ENCODE measurements at places on chromosomes 16 and 17. TPM values are rescaled to one million over a fixed set of nuclear protein-coding genes. Genes with fewer than 3 reads are reported as not detected.
A peak's percentile ranks its signal among the peaks of the same experiment; 100 is the strongest.

DNA sequence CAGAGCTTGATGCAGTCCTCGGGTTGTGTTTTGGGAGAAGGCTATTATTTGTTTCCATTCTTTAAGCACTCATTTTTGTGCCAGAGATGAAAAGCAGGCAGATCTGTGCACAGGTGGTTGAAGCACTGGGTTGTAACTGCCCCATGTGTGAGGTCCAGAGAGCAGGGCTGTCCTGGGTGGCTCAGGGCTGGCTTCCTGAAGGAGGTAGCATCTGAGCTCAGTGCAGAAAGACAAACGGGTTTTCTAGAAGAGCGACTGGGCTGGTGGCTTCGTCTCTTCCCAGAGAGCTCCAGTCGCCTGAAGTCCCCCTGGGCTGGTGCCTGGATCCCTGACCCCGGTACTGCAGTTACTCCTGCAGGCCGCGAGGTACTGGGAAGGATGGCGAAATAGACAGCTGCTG lies 274.0 kb downstream of the SNX29 start:
- DNase-seq = no peak

GRCh38 chr16:25568991-25569390 lies 122.8 kb upstream of the HS3ST4 start:
- DNase-seq = no peak

- DNase-seq = no peak
Observed at GRCh38 chr16:85302018-85302847, 190.0 kb upstream of the CIBAR2 start.

DNA sequence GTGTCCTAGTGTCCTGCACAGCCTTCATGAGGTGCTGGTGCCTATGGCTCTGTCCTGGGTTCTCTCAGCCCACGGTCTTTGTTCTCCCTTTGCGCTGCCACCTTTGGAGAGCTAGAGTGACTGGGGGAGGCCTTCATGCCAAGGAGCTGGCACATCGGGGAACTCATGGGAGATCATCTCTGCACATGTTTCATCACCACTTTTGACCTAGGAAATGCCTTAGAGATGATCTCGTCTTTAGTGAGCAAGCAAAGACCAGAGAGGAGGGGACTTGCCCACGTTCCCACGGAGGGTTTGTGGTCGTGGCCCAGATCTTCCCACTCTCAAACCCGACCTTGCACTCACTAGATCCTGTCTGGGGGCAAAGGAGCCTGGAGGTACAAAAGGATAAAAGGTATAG lies 23.5 kb downstream of the TBX4 start:
- no peak for DNase-seq

DNA sequence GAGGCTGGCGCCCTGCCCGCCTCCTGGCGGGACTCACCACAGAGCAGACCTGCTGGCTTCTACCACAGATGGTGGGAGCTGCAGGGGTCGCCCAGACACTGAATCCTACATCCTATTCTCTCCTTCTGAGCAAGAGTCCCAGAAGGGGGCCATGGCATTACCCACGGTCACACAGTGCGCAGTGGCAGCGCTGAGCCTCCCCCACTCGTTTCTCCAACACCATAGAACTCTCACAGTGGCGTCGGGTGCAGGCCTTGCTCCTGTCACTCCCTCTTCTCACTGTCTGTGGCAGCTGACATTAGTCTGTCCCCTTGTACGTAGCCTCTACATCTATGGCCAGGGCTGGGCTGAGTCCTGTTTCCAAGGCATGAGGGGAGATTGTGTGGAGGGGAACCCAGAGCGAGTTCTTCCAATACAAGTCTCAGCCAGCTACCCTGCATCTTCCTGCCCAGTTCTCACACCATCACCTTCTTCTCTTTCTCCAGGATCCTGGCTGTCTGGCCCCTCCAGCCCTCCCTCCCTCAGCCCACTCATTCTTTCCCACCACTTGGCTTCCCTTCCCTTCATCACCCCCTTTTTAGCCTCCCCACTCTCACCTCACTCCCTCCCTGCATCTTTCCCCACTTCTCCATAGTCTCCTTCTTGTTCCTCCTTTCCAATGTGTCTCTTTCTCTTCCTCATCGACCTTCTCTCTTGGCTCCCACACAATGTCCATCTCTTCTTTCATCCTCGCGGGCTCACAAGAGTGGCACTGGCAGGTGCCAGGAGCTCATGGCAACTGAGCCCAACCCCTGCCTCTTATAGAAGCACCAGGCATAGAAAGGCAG lies 5.9 kb downstream of the UBTF start:
- no peak for DNase-seq

DNA sequence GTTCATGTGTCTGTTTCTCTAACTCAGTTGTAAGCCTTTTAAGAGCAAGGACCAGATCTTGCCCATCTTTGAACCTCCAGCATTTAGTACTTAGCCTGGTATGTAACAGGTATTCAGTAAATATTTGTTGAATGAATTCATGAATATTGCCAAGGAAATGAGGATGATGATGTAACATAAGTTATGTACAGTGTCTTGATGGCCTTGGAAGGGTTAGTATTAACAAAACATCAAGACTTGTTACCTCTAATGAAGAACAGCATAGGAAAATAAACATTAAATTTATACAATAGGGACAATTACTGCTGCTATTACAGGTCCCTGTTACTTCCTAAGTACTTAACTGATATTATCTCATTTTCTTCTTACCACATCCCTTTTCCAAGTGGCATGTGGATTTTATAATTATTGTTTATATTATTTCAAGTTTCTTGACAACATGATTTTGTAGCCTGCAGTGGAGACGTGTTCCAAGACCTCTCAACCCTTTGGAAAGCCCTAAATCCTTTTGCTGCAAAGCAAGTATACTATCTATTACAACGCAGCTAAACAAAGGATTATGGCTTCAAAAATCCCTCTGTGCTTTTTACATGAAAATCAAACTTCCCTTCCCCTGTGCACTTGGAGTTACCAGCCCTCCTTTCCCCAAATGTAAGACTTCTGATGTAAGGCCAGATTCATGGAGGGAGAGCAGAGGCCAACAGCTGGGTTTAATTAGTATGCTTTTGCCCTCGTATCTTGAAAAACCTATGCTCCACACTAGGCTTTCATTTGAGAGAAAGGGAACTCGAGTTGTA lies 77.4 kb upstream of the SMIM36 start:
- DNase-seq = peak; percentile 54

- DNase-seq = no peak
Observed at GRCh38 chr16:67718668-67719047, 458 bp downstream of the GFOD2 start.

DNA sequence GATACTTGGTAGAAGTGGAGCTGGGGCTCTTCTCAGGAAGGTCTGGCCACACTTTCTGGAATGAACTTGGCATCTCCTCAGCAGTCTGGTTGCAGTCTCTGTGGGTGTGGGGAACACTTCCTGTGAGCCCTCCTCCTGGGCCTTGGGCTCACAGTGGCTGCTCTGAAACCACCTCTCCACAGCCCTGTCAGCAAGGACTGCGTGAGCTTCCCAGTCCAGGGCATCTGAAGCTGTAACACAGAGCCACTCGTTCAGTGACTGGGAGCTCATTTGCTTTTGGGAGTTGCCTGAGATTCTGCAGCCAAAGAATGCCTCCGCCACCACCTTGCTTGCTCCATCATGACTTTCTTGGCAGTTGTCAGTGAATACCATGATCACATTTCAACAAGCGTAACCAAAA lies 60.0 kb downstream of the CLEC16A start:
- DNase-seq = no peak

DNA sequence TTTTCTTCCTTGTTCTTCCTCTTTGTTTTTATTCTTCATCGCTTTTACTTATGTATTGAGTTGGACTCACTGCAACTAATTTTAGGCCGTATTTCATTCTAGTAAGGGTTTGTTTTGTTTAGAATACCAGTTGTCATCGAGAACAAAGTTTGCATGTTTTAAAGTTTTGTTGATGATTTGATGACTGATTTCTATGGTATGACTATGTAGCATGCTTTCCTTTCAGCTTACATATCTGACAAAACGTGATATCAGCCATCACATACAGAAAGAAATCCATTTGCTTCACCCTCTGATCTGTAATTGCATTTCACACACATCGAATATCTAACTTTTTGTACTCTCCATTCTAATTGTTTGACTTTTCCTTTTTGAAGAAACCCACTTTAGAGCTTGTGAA lies 4.0 kb downstream of the PRKCA start:
- no peak for DNase-seq

- no peak for DNase-seq
Observed at GRCh38 chr17:64443086-64443760, 5.7 kb upstream of the MILR1 start.

GRCh38 chr16:68596266-68596665 lies 48.8 kb upstream of the CDH3 start:
- no peak for DNase-seq

GRCh38 chr17:40179923-40180659 lies 2.8 kb downstream of the RAPGEFL1 start:
- no peak for DNase-seq

DNA sequence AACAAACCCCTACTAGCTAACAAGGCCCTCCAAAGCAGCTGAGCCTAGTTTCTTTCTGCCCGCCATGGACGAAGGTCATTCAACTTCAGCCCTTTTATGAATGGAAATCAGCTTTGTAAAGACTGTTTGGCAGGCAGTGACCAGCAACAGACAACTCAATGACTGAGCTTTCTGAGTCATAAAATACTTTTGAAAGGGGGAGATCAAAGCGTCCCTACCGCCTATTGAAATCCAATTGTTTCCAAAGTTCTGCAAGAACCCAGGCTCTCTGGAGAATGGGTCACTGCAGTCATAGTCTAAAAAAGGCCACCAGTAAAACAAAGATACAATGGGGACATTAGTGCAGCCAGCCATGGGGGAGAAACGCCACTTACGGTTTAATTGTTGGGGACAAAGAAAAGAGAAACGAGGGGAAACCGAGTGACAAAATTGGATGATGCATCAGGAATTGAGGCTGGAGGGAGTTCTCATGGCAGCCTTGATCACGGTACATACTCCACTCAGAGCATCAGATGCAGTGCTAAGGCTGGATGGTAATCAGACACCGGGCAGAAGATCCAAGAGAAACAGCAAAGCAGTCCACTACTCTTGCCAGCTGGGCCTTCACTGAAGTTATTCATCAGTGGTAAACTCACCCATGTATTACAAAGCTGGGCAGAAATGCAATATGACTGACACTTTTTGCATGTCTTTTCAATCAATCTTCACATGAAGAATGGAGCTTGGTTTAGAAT lies 9.8 kb downstream of the ADAMTS18 start:
- DNase-seq = no peak

- DNase-seq = peak; percentile 81
Observed at GRCh38 chr16:83802135-83802534, 5.6 kb upstream of the HSBP1 start.

- DNase-seq = no peak
Observed at GRCh38 chr17:65220732-65221131, 83.6 kb downstream of the RGS9 start.

DNA sequence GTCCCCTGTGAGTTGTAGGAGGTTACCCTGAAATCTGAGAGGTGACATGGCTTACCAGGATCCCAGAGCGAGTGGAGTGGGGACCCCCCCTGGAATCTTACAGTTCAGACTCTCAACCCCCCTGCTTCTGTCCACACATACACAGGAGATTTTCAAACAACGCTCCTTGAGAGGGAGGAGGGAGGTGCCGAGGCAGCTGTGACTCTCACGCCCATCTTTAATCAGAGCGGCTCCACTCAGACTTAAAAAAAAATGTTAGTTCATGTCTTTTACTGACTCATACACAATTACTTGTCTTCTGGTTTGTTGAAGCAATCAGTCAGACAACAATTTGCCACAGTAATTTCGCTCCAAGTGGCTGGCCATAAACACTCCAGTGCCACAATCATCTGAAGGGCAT lies 15.4 kb upstream of the TMEM220 start:
- no peak for DNase-seq

The KIF19 gene
- 0.39 TPM for total RNA-seq

The GDPD3 gene
- 4.6 TPM for total RNA-seq

The CD300LG gene
- total RNA-seq = 2.5 TPM
